Nephron progenitor cell (in vitro differentiated cells): ENCODE measurements at places on chromosomes 6 and 20.

DNA sequence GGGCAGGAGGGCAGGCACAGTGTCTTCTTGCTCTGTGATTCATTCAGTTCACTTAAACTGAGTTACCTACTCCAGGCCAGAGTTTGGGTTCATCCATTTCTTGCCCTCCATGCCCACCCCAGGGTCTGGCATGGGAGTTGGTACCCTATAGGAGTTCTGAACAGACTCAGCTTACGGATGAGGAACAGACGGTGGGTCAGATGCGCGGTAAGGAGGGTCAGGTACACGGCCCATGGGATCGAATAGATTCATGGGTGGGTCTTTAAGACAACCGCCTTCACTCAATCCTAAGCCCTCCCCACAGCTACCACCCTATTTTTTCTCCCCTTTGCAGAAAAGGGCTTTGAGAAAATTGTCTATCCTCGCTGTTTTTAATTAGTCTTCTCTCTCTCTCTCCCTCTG is 13.1 kb upstream of the TRIB3 start:
- no peak for DNase-seq

DNA sequence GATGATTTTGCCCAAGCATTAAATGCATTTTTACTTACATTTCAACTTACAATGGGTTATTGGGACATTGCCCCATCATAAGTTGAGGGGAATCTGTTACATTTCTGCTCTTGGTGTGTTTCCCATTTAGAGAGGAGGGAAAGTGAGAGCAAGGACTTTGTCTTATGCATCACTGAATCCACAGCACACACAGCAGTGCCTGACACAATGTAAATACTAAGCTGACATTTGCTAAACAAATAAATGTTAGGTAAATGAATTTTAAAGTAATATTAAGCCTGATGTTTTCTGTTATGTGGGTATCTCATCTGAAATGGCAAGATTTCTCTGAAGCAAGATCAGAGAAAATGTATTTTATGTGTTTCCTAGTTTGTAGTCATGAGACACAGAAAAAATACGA is 143.6 kb upstream of the STXBP5 start:
- no peak for DNase-seq

DNA sequence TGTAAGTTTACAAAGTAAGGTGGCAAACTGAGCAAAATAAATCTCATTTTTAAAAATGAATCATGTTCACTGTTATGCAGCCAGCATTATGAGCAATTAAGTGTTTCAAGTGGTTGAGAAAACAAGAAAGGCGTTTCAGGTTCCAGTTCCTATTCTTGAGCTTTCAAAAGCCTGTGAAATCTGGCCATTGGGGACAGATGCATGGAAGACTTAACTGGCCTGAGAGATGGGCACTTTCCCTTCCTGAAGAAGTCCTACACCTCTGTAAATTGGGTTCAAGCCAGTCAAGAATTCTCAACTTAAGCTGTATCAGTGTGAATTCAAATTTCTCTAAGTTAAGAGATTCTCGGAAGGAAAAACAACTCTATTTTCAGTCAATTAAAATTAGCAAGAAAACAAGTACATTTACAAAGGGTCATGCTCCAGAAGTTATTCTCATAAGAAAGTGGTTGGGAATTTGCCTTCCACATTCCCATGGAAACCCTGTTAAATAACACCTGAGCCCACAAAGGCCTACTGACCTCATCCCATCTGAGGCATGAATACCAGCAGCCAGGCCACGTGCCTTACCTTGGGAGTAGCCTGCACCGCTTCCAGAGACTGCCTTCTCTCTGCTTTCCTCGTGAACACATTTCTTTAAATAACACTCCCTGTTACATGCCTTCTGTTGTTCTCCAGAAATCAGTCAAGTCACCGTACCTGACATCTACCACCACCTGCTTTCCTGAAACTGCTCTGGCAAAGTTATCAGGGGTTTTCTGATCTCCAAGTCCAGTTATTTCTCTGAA is 19.4 kb downstream of the MAP3K5 start:
- DNase-seq, result no peak

- no peak for DNase-seq
Observed at GRCh38 chr6:4889701-4890100, 113.5 kb downstream of the CDYL start.

DNA sequence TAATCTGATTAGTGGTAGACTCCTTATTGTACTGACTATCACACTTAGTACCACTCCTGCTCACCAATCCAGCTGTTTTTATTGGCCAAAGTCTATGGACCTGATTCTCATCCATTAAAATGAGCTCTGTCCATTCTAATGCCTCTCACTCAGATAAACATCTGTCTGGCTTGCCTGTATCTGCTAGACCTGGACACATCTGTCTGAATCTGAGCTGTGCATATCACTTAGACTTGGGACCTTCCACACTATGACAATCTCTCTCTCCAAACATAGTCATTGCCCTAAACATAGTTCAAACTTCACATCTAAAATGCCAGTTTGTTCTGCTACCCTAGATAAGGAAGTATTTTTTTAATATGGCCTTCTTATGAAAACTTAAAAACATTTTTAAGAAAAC is 92.6 kb downstream of the CENPW start:
- no peak for DNase-seq

DNA sequence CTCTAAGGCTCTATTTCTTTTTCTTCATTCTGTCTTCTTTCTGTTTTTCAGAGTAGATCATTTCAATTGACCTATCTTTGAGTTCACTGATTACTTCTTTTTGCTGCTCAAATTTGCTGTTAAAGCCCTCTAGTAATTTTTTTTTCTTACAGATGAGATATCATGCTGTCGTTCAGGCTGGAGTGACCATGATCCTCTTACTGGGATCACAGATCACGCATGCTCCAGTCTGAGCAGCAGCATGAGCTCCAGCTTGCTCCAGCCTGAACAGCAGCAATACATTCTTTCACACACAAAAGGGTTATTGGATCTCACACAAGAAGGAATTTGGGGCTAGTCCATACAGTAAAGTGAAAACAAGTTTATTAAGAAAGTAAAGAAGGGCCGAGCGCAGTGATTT is 12.3 kb upstream of the TRIM38 start:
- DNase-seq, result no peak

GRCh38 chr20:45061244-45061643 is 39.7 kb downstream of the KCNS1 start:
- DNase-seq, result no peak

- DNase-seq, result no peak
Observed at GRCh38 chr6:166769648-166770047, 142.6 kb upstream of the RPS6KA2 start.

DNA sequence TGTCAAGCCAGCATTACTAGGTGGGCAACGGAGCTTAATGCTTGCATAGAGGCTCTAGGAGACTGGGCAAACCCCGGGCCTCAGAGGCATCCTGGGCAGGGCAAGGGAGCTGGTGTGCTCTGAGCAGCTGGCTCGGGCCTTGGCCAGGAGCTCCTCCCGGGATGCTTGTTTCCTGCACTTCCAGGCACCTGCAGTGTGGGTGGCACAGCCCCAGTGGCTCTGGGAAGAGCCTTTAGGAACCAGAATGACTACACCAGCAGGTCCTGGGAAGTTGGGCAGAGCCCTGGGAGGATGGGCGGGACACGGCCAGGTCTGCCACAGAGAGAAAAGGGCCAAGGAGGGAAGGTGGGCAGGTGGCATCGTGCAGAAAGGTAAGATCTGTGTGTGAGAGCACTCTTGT is 80.4 kb upstream of the CD93 start:
- DNase-seq, result no peak

- no peak for DNase-seq
Observed at GRCh38 chr20:35304956-35305355, 12.7 kb upstream of the FAM83C start.

GRCh38 chr20:37406010-37406998 is 60.4 kb downstream of the SRC start:
- peak; percentile 66 for DNase-seq

GRCh38 chr6:33212857-33213165 is 4.5 kb downstream of the RING1 start:
- DNase-seq, result no peak

DNA sequence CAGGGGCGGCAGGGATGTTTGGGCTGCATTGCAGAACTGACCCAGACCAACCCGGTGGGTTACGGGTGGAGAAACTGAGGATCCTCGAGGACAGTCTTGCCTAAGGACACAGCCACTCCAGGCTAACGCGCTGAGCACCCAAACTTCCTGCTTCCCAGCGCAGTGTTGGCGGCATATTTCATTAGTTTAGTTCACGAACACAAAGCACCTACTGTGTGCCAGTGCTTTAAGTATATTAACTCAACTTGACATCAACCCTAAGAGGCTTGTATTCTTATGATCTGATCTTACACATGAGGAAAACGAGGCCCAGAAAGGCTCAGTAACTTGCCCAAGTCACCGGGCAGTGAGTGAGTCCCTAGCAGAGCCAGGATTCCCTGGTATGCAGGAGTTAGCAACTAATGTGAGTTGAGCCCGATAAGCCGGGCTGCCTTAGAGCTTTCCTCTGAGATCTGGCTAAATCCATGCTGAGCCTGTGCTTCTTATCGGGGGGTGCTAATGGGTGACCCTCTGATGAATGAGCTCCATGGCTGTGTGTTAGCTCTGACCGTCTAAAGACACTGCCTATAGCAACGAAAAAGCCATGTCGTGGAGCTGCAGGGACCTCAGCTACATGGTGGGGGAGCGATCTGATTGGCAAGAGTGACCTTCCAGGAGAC is 92.7 kb downstream of the CD40 start:
- no peak for DNase-seq

GRCh38 chr6:138307352-138307751 is 70.4 kb upstream of the SMIM28 start:
- no peak for DNase-seq

DNA sequence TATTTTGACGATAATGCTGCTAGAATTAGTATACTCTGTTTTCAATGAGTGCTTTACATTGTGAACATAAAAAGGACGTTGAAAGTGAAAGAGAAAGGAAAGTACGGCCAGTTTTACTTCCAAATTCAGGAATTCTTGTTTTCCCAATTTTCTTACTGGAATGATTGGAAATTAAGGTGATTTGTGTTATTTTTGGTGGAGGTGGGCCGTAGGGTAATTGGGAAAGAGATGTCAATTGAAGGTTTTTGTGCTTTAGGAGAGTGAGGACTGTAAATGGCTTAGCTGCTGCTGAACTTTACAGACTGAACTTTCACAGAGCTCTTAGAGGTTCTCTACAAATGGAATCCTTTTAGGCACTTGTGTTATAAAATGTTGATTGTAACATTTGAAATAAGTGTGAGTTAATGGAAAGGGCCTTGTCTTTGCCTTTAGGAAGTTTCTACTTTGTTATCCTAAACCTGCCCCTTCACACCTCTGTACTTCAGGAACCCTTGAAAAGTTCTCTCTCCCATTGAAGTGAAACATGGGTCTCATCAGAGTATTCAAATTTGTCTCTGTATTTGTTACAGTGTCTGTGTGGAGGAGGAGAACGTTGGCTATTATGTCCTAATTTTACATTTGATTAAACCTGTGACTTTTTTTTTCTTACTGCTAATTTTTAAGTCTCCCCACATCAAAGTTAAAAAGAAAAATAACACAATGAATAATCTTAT is 256.4 kb downstream of the ARID1B start:
- no peak for DNase-seq

GRCh38 chr6:71419217-71420094 is 130.8 kb downstream of the OGFRL1 start:
- DNase-seq, result peak; percentile 51

- DNase-seq, result peak; percentile 27
Observed at GRCh38 chr6:111711476-111711875, 105.8 kb upstream of the TRAF3IP2 start.

DNA sequence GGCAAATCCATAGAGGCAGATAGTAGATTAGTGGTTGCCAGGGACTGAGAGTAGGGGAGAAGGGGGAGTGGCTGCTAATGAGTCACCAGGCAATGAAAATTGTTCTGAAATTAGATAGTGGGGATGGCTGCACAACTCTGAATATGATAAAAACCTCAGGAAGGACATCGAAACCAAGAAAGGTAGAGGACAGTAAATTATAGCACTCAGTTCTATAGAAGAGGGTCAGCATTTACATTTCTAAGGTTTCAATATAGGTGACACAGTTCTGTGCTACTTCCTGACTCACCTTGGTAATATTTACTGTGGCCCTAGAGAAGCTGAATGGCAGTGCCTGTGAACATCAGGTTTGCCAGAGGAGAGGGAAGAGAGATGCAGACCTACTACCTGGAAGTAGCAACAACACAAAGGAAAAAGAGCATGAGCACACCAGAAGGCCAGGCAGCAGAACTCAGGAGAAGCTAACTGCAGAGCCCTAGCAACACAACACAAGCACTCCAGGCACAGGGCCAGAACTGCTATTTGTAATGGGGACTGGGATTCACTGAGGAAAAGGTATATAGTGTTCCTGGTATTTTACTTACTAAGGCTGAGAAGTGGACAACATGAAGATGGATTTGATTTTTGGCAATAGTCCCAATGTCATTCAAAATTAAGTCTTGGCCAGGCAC is 75.9 kb downstream of the PLCG1 start:
- DNase-seq, result no peak

GRCh38 chr6:147820520-147820919 is 312.0 kb downstream of the SAMD5 start:
- no peak for DNase-seq

DNA sequence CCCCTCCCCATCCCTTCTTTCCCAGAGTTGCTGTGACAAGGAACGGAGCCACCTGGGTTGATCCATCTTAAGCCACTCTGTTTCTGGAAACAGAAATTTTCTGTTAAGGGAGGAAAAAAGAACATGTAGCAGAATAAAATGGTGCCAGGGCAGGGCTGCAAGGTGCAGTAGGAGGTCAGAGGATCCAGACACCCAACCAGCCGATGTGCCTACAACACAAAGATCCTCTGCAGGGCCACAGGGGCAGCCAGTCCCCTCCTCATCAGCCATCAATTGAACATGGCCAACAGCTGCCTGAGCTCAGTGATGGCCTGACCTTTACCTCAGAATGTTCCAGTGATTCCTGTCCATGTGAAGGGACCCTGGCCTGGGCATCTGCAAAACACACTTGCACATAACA is 11.9 kb downstream of the MDFI start:
- DNase-seq, result no peak

DNA sequence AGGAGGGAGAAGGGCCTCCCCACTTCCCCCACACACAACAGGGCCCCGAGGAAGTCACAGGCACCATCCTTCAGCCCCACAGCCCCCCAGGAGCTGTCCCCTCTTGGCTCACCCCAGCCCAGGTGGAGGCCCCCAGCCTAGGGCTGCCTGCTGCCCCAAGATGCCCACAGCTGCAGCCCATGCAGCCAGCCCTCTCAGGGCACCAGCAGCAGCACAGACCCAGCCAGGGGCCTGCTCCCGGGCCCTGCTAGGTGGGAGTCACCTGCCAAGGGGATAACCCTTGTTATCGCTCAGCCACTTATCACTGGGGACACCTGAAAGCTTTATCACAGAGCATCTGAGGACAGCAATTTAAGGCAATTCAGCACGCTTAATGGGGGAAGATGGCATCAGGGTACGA is 55.0 kb downstream of the GRM4 start:
- no peak for DNase-seq
